ENCODE measurements at places on chromosomes 12 and 14. TPM values are rescaled to one million over a fixed set of nuclear protein-coding genes. Genes with fewer than 3 reads are reported as not detected.

The PRH1 gene
- 6.6 TPM for total RNA-seq

DNA sequence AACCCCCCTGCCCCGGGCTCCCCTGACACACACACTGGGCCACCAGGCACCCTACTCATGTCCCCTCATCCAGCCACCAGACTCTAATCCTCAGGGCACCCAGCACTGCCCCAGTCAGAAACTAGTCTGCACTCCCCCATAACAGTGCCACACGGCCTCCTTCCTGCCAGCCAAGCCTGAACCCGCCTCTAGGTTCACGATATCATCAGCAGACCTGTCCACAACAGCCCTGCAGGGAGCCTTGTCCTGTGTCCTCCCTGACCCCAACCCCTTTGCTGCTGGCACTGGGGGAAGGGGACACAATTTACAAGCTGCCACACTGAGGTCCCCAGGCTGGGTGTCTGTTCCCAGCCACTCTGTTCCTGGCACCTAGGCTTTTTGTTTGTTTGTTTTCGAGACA is 33.6 kb downstream of the LTBP2 start:
- no peak for DNase-seq

DNA sequence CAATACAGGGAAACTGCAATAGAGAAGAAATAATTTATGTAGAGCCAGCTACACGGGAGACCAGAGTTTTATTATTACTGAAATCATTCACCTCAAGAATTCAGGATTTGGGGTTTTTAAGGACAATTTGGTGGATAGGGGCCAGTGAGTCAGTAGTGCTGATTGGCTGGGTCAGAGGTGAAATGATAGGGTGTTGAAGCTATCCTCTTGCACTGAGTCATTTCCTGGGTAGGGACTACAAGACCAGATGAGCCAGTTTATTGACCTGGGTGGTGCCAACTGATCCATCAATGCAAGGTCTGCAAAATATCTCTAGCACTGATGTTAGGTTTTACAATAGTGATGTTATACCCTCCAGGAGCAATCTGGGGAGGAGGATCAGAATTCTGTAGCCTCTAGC is 486.3 kb downstream of the LRIG3 start:
- DNase-seq = peak; percentile 53

GRCh38 chr12:109645194-109645593 is 68.4 kb upstream of the FAM222A start:
- no peak for DNase-seq

DNA sequence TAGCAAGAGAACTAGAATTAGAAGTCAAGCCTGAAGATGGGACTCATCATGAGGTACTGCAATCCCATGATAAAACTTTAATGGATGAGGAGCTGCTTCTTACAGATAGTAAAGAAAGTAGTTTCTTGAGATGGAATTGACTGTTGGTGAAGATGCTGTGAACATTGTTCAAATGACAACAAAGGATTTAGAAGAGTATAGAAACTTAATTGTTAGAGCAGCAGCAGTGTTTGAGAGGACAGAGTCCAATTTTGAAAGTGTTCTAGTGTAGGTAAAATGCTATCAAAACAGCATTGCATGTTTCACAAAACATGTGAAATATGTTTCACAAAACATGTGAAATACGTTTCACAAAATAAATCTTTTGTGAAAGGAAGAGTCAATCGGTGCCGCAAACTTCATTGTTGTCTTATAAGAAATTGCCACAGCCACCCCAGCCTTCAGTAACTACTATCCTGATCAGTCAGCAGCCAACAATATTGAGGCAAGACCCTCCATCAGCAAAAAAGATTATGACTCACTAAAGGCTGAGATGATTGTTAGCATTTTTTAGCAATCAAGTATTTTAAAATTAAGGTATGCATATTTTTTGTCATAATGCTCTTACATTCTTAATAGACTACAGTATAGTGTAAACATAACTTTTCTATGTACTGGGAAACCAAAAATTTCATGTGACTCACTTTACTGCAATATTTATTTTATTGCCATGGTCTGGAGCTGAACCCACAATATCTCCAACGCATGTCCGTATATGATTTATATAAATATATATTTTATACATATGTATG is 173.4 kb upstream of the BMP4 start:
- DNase-seq = no peak

The RNASE4 gene
- 5.4 TPM for total RNA-seq

GRCh38 chr12:123398550-123399254 is 14.8 kb downstream of the KMT5A start:
- peak; percentile 88 for DNase-seq

- DNase-seq = no peak
Measured at GRCh38 chr12:15774819-15775218, 14.4 kb downstream of the EPS8 start.

DNA sequence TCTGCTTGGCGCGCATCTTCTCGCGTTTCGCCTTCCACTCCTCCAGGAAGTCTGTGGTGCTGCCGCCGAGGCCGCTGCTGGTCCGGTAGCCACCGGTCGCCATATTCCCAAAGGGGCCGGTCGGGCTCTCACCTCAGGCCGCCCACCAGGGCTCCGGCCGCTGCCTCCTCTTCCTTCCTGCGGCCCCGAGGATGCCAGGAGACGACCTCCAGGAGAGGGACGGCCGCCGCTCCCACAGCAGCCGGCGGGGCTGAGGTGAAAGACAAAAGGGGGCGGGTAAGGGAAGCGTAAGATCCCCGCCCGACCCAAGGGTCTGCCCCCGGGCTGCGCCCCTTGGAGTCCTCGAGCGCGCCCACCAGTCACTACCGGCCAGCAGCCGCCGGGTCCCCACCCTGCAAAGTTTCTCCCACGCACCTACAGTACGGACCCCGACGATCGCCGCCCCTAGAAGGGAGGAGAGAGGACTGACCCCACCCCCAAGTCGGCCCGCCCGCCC is 574 bp downstream of the PAWR start:
- DNase-seq = peak; percentile 29

The PPP4R4 gene
- total RNA-seq = 0.19 TPM

DNA sequence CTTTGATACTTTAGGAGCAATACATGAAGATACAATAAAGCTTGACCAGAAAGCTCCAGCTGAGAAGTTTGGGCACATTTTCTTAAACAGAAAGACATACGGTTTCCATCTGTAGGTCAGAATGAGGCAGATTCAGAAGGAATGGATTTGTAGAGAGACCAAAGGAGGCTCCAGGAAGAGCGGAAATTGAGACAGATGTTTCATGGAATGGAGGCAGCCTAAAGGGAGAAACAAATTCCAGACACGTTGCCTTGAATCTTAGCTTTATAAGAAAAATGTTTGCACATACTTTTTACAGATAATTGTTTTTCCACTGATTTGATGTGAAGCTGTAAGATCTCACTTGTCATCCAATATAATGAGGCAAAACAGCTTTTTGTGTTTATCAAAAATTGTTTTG is 24.8 kb downstream of the EPYC start:
- no peak for DNase-seq

DNA sequence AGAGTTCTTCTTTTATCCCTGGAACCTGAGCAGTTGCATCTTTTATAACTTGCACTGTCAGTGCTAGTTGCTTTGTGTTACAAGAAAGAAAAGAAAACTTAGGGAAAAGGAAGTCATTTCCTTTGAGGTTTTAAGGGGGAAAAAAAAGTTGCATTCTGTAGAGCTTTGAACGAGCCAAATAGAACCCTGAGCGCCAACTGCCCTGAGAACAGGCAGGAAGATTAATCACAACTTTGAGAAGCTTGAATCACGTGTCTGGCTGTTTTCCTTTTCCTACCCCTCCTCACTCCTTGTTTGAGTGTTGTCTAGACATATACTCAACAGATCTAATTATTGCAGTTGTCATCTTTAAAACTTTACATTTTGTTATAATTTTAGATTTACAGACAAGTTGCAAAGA is 12.5 kb downstream of the PCNX1 start:
- peak; percentile 57 for DNase-seq

DNA sequence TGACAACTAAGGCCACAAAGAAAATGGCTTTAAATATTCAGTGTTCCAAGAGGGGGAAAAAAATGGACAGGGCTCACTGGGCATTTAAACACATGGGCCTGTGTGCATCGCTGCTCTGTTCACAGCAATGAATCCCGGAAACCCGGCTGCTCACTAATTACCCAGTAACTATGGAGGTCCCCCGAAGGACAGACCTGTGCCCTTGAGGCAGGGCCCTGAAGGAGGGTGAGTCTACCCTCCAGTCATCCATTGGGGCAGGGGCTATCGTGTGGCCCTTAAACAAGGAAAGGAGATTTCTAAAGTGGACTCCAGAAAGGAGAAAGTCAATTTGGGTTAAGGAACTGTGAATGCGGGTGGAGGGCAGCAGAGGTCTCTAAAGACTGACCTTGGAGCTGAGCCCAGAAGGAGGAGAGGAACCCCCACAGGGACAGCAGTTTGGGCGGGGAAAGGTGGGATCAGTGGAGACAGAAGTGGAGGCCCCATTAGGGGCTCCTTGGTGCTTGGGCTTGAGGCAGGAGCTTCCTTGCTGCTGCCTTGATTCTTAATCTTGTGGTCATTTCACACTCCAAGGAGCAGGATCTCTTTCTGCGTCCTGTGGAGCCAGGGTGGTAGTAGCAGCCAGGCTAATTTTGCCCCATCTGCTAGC is 1.4 kb upstream of the CLMN start:
- DNase-seq = no peak

DNA sequence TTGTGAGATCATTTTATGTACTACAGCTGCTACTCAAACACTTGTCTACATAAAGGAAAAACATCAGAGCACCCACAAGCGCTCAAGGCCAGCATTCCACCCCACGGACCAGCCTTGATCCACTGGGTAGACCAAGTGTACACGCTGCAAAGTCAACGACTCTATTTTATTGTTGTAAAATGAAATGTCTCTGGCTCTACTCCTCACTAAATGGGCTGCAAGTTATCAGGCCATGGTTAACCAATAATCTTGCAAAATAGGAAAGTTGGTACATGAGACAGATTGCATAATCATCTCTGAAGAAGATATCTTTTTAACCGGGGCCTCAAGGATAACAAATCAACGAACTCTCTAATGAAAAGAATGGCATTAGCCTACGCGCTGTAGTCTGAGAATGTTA is 69.9 kb upstream of the FOXN3 start:
- DNase-seq = no peak

The NUP107 gene
- total RNA-seq = 77.5 TPM

- DNase-seq = no peak
Measured at GRCh38 chr14:99252443-99252939, 19.5 kb downstream of the BCL11B start.

GRCh38 chr12:46461459-46461858 is 88.9 kb upstream of the SLC38A2 start:
- DNase-seq = peak; percentile 40

DNA sequence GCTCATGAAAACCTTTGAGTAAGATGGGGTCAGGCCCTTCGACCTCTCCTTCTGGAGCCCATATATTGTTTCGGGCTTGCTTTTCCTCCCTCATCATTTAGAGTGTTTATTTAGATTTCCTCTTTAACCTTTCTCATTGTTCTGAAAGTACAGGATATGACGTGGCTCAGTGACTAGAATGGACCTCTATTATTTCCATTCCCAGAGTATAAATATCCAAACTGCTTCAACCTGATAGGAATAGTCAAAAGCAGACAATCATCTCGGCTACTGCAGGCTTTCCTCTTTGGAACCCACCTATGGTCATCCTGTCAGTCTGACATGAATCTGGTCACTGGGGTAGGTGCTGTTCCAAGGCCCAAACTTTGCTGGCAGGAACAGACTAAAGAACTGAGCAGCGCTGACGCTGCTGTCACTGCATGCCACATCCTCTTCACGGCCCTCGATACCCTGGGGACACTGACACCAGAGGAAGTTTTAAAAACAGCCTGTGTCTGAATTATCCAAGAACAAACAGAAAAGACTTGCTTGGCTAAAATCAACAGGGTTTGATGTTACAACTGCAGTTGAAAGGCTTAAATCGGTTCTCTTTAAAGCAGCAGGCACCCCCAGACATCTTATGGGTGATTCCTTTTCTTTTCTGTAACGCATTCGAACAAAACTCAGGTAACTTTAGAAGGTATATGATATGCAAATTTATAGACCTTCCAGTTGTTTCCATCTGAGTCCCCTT is 5.0 kb upstream of the DDX47 start:
- DNase-seq = no peak
